ENCODE measurements at places on chromosomes 1 and 21.

DNA sequence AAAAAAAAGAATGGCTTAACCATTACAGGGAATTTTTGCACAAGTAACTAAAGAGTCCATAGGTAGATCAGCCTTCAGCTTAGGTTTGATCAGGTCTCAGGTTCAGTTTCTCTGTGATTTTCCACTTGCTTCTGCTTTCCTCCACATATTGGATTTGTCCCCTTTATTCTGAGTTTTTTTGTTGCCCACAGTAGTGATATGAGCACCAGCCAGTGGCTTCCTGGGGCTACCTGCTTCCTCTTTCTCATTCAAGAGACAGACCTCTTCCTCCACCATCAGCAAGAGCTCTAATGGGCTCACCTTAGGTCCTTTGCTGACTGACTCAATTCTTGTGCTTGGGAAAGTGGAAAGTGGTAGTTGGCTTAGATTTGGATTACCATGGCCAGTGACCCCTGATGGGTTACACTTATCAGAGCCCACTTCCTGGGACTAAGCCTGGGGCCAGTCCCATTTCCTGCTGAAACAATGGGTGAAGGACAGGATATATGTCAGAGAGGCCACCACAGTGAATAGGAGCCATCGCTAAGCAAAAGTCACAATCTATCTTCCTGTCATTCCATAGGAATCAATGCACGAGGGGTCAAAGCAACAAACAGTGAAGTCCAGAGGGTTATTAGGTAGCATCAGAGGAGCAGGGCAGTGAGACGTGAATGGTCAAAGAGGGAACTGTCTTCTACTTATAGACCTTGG is 12.8 kb upstream of the PLA2G2E start:
- no peak for DNase-seq

DNA sequence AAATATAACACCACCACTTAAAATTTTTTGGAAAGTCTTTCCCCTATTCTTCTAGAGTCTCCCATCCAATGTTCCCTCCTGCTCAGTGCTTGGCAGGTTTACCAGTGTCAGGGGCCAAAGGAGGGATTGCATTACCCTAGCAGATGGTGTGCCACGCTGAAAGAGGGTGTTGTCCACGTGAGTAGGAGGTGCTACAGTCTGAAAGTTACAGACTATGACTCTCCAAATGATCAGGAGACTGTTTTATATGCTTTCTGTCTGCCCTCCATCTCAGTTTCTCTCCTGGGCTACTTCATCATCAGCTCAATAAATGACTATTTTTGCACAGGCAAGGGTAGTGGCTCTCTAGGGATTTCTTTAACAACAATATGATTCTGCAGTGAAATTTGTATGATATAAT is 31.3 kb upstream of the ANGPTL7 start:
- no peak for DNase-seq

GRCh38 chr1:232788235-232788872 is 16.9 kb upstream of the MAP10 start:
- no peak for DNase-seq

GRCh38 chr1:196355206-196355786 is 252.9 kb downstream of the KCNT2 start:
- no peak for DNase-seq

GRCh38 chr21:32172106-32172505 is 106.7 kb downstream of the MIS18A start:
- DNase-seq, result no peak

- DNase-seq, result no peak
Observed at GRCh38 chr1:7574121-7575040, 196.7 kb upstream of the VAMP3 start.

GRCh38 chr1:8378178-8378577 is 60.3 kb downstream of the SLC45A1 start:
- DNase-seq, result no peak

- no peak for DNase-seq
Observed at GRCh38 chr1:221776495-221777301, 34.8 kb upstream of the DUSP10 start.

DNA sequence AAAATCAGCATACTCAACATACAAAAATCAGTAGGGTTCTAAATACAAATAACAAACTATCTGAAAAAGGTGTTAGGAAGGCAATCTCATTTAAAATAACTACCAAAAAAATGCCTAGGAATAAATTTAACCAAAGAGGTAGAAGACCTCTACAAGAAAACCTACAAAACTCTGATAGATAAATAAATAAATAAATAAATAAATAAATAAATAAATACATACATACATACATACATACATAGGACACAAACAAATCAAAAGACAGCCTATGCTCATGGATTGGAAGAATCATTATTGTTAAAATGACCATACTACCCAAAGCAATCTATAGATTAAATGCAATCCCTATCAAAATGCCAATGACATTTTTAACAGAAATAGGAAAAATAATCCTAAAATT is 194.7 kb downstream of the BARHL2 start:
- DNase-seq, result no peak

DNA sequence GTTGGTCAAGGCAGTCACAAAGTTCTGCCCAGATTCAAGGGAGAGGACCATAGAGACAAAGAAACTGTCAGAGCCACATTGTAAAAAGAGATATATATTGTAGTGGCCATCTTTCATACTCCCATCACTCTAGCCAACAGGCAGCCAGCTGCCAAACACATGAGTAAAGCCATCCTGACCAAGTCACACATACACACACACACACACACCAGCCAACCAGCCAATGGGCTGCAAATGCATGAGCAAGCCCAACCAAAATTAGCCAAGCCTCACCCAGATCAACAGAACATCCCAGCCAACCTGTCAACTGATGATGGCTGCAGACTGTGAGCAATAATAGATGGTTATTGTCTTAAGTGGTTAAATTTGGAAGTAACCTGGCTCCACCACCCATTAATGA is 120.7 kb downstream of the SEC16B start:
- DNase-seq, result no peak

- DNase-seq, result no peak
Observed at GRCh38 chr1:161079436-161080110, 9.8 kb downstream of the NECTIN4 start.

GRCh38 chr1:201788296-201788695 is 40.7 kb upstream of the IPO9 start:
- DNase-seq, result no peak

DNA sequence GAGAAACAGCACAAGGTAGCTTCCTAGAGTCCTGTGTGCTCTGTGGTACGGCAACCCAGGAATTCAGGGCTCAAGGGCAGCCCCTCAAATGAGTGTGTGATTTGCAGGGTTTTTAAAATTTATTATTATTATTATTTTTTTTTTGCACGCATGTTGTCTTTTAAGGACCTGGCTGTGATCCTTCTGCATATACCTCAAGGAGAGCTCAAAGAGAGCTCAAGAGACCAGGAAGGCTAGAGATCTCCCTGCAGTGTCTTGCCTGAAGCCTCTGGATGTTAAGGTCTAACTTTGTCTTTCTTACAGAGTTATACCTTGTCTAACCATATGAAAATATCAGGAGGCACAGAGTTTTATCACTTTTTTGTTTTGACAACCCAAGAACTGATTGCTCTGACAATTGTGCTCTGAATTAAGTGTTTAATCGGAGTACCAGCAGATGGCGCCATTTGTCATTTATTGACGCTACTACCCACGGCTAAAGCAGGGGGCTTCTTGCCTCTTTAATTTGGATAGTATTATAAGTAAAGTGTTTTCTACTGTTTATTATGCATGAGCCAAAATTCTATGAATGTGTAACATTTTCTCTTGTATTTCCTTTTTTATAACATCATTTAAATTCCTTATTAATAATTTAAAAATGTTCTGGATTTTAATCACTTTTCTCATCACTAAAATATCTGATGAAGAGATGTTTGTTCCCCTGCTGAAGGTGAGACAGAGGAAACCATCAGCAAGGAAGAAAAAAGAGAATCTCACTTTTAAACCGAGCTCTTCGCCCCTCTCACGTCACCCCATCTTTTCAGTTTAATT is 35.8 kb upstream of the LMO4 start:
- no peak for DNase-seq

DNA sequence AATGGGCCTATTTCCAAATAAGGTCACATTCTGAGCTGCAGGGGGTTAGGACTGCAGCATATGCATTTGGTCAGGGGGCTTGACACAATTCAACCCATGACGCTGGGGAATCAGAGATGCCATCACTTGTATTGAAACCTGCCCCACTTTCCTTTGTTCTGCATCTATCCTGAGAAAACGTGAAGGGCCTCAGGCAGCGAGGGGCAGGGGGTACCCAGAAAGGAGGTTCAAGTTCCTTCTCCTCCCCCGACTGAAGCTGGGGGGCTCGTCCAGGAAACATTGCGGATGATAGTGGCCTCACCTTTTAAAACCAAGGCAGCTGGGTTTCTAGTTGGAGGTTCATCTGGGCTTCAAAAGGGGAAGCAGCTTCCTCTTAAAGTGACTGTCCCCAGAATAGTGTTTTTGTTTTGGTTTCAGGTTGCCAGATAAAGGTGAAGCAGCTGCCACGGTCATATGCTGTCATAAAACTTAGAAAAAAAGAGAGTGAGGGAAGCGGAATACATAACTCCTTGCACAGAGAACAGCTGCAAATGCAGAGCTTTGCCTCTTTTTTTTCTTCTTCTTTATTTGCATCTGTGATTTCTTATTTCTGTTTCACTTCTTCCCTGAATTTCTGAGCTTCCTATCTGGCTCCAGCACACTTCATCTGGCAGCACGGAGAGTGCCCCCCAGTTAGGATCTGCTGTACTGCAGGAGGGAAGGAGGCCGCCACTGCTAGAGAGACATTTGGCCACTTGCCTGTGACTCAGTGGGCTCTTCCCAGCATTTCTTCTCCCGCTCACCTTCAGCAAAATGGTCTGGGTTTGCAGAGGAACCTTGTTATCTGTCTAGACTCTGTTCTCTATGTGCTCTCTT is 142.0 kb downstream of the AJAP1 start:
- DNase-seq, result no peak

GRCh38 chr1:240169188-240169587 is 77.5 kb downstream of the FMN2 start:
- no peak for DNase-seq

- peak; percentile 35 for DNase-seq
Observed at GRCh38 chr1:164559342-164560051, 513 bp downstream of the PBX1 start.

DNA sequence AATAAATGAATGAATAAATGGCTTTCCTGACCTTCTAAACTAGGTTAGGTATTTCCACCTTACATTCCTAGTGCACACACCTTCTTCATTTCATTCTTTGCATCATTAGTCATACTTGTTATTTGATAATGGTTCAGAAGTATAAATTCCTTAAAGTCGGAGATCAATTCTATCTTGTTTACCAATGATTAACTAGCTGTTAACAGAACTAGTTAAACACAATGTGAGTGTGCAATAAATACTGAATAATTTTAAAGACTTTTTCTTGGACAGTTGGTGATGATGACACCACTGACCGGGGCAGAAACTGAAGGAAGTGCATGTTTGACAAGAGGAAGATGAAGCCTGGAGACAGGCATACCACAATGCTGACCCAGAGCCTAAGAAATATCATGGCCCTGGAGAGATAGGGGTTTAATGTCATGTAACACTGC is 207.1 kb upstream of the DEPDC1 start:
- no peak for DNase-seq

- DNase-seq, result no peak
Observed at GRCh38 chr1:162405800-162406199, 6.1 kb downstream of the SH2D1B start.

GRCh38 chr1:43438006-43438405 is 15.7 kb downstream of the HYI start:
- DNase-seq, result no peak

DNA sequence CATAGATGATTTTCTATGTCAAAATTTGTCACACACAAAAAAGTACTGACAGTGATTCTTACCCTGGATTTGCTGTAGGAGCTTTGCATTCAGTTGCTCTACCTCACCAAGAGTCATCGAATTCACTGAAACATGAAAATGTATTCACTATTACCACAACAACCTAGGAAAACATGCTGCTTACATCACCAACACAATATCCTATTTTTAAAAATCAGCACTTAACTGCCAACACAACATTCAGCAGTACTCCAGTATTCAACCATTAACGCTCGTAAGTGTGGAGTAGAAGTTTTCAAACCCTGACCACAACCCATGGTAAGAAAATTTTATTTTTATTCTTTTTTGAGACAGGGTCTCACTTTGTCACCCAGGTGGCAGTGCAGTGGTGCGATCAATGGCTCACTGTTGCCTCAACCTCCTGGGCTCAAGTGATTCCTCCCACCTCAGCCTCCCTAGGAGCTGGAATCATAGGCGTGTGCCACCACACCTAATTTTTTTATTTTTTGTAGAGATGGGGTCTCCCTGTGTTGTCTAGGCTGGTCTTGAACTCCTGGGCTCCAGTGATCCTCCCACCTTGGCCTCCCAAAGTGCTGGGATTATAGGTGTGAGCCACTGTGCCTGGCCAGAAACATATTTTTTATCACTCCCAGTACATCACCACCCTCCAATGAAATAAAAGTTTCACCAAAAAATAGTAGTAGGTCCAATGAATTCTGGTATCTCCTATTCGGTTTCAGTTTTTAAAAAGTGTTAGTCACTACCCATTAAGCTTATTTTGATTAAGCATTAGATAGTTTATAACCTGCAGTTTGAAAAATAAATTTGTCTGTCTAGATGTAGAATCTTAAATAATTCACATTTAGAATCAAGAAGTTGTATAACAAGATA is 23.8 kb downstream of the C21orf91 start:
- DNase-seq, result no peak

GRCh38 chr1:3231245-3231644 is 162.2 kb downstream of the PRDM16 start:
- DNase-seq, result no peak

DNA sequence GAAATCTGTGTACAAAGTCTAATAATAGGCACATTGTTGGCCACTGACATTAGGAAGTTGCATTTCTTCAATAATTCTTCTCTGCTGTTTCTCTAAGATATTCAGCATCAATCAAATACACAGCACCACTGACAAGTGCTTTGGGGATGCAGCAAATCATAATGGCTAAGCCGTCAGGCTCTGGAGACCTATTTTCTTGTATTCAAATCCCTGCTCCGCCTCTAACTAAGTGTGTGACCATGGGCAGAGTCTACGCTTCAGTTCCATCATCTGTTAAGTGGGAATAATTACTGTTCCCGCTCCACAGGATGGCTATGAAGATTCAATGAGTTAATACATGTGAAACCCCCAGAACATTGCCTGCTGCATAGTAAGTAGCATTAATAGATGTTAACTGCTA is 176.9 kb downstream of the ADGRL4 start:
- no peak for DNase-seq

DNA sequence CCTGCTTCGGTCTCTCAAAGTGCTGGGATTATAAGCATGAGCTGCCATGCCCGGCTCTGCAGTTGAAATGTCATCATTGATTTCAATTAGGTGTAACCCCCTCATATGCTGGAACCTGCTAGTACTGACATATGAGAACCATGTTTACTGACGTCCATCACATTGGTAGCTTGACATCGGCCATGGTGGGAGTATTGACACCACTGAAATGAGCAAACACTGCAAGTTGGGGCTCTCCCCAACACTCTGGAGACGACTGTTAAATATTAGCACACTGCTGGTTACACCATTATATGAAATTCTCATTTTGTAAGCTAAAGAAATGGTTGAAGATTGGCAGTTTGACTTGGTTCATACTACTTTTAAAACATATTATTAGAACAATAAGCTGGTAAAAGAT is 63.7 kb downstream of the CNST start:
- no peak for DNase-seq
